Gastroesophageal sphincter (tissue), 4 donors: ENCODE measurements at places on chromosomes 6 and 20. TPM values are rescaled to one million over a fixed set of nuclear protein-coding genes. Genes with fewer than 3 reads are reported as not detected.

DNA sequence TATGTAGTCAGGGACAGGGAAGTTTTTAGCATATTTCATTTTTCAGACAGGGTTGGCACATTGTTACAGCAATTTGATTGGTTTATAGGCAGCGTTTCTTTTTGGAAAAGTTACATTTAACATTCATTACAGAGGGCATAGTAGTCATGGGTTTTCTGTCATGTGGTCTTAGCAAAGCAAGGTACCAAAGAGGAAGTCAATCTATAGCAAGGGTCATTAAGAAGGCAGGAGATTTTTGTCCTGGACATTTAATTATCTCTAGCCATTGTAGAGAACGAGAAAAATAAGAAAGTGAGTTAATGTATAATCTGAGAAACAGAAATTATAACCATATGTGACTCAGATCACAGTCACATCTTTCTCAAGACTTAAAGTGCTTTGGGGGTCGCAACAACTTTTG lies 47.4 kb downstream of the TPD52L1 start:
- no peak for ATAC-seq

GRCh38 chr6:46526607-46527006 lies 35.4 kb upstream of the RCAN2 start:
- no peak for ATAC-seq

DNA sequence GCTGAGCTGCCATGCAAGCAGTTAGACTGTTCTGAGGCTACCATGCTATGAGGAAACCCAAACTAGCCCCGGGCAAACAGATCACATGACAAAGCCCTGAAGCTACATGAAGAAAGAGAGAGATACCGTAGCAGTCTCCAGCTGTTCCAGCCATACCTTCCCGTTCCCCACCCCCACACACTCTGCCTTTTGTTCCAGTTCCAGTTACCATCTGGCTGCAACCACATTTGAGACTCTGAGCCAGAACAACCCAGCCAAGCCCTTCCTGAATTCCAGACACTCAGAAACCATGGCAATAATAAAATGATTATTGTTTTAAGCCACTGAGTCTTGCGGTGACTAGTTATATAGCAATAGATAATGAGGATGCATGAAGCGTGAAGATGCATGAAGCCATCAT lies 28.3 kb downstream of the RIN2 start:
- ATAC-seq: peak; percentile 54

DNA sequence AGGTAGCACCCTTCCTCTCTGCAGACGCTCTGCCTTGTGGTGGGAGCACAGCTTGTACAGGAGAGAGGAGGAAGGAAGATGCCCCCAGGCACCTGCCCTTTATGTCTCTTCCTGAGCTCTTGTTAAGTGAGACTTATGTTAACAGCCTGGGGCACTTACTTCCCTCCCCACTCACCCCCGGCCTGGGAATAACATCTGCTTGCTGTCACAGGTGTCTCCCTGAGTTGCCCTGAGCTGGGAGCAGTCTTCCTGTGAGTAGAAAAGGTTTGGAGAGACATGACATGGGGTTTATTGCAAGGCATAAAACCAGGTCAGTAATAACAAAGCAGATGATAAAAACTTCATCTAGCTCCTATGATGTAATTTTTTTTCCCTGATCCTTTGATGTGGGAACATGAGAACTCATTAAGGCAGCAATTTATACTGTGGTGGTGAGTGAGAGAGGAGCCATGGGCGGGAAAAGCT lies 1.9 kb downstream of the SSTR4 start:
- no peak for ATAC-seq

C6orf163 gene
- 1.6 TPM for total RNA-seq

ZSCAN26 gene
- 26.0 TPM for total RNA-seq
